ENCODE measurements at places on chromosomes 5 and 9.

- no peak for DNase-seq
These were observed 204.8 kb upstream of the HAPLN1 start for GRCh38 chr5:83925321-83925954.

- DNase-seq, result no peak
These were observed 6.2 kb downstream of the GNPDA1 start for GRCh38 chr5:142006363-142007236.

DNA sequence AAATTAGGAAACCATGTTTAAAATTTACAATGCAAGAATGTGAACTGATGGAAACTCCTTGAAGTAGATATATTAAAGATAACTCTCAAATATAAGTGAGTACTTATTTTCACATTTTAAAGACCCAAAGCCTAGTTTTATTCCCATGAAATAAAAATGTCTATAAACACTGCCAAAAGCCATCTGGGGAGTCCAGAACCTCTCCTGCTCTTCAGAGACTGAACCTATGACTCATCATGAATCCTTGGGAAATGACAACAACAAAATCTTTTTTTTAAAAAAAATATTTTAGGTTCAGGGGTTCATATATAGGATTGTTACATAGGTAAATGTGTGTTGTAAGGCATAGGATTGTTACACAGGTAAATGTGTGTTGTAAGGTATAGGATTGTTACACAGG, 33.8 kb upstream of the FYB1 start:
- no peak for DNase-seq

DNA sequence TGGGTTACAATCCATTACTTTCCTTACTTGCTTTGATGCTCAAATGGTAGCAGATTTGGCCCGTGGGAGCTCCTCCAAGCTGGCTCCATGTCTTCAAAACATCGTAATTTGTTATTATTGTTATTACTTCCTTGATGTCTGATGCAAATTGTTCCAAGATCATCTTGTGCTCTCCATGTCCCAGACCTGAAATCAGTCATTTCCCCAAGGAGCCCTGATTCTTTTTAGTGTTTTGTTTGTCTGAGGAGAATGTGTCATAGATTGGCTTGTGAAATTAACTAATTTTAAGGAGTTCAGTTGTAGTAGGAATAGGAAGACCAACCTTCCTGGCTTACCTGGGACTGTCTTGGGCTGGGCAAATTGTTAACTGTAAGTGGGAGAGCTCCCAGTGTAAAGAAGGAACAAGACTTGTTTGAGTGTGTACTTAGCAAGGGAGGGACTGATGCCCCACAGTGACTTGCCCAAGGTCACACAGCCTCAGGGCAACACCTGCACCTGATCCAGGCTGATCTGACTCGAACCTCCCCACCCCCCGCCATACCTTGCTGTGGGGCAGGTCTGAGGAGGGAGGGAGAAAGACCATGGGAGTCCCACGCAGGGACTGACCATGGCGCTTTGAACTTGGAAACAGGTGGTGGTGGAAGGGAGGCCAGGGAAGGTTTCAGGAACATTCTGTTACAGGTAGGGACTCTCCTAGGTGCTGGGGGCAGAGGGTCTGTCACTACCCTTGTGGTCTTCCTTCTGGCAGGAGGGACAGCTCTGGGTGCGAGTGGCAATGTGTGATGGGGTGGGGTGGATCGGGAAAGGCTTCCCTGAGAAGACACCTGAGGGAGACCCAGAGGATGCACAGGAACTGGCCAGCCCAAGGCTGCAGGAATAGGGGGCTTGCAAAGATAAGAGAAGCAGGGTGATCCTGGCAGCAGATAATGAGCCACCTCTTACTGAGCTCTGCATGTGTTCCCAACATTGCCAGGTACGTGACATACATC, 2.7 kb upstream of the BICD2 start:
- DNase-seq, result no peak

- no peak for DNase-seq
These were observed 35.7 kb downstream of the ELL2 start for GRCh38 chr5:95925939-95926338.

DNA sequence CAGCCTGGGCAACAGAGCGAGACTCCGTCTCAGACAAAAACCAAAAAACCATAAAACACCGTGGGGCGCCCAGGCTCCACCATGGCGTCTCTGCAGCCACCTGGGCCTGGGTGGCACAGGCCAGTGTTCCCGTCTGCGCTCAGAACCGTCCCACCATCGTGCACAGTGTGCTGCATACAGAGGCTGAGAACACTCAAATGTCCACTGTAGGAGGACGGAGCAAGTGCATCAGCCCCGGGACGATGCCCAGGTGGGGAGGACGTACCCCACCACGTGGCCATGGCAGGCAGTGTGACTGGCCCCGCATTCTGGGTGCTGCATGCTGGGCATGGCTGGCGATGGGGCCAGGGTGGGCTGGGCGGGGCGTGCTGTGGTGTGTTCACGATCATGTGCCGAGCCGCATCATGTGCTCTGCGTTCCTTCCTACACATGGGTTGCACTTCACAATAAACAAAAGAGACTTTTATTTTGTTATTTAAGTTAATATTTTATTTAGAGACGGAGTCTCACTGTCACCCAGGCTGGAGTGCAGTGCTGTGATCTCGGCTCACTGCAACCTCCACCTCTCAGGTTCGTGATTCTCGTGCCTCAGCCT, 37.8 kb downstream of the EXD3 start:
- no peak for DNase-seq

DNA sequence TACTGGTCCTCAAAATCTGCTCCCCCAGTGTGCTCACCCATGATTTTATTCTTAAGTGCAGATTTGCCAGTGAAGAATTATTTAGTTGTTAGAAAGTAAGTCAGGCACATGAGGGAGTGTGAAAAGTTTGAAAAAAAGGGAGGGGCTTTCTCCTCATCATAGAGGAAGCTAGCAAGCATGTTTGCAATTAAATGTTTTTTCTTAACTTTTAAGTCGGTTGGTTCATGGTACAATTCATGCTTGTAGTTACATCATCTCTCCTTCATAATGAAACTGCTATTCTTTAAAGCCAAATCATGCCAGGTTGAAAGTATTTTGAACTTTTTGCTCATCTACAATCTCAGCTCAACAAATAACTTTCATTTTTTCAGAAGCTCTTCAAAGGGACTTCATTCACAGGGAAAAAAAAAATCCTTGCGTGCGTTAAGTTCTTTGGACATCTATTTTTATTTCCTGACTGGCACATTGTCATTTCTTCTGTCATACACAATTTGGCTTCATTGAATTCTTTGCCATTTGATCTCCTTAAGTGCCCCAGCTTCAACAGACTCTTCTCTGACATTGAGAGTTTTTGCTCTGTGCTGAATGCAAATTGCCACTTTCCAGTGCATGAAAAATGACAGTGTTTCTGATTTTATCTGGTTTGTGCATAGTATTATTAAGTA, 456.9 kb downstream of the TMEM232 start:
- no peak for DNase-seq

GRCh38 chr9:98108531-98109031, 10.4 kb downstream of the TRIM14 start:
- DNase-seq, result peak; percentile 12

DNA sequence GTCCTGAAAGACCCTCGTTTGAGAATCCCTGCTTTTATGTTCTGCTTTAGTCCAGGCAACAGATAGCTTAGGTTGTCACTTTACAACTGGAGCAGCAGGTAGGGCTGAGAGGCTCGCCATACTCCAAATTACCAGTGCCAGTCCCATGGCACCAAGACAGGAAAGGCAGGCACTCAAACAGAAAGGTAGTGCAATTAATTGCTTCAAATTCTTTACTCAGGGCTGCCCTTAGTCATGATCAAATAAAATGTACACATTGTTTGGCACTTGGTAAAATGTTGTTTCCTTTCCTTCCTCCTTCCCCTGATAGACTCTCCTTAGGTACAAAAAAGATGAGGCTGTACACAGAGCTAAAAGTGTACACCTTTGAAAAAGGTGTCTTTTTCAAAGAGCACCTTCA, 115.8 kb upstream of the CCDC152 start:
- no peak for DNase-seq

DNA sequence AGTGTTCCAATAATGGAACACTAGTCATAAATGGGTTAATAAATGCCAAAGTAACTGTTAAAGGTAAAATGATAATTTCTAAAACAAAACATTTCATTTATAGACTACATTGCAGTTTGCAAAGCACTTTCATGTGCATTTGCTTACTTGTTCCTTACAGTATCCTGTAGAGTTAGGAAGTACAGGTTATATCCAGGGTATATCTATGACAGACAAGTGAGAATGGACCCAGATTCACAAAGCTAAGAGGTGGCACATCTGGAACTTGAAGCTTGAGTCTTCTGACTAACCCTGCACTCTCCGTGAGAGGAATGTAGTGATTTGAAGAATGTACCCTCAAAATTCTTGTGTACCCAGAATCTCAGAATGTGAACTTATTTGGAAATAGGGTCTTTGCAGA, 121.4 kb downstream of the FER start:
- DNase-seq, result no peak

All from NK-92 treated with Interleukin-12 subunit alpha and Interleukin-12 subunit beta, amount 100 ng/mL, for 24 hours (cell line).